ENCODE measurements at places on chromosomes 11 and 22. TPM values are rescaled to one million over a fixed set of nuclear protein-coding genes. Genes with fewer than 3 reads are reported as not detected.
A peak's percentile ranks its signal among the peaks of the same experiment; 100 is the strongest.

The FAM168A gene
- total RNA-seq, result 17.5 TPM

The MRGPRF gene
- not detected for total RNA-seq

The OSBPL5 gene
- 5.8 TPM for total RNA-seq

The OR2D3 gene
- not detected for total RNA-seq

The SCGB2A2 gene
- not detected for total RNA-seq

The RASSF7 gene
- total RNA-seq, result 16.8 TPM

The ZNHIT2 gene
- total RNA-seq, result 7.1 TPM

The KCNQ1OT1 gene
- 0.16 TPM for total RNA-seq

DNA sequence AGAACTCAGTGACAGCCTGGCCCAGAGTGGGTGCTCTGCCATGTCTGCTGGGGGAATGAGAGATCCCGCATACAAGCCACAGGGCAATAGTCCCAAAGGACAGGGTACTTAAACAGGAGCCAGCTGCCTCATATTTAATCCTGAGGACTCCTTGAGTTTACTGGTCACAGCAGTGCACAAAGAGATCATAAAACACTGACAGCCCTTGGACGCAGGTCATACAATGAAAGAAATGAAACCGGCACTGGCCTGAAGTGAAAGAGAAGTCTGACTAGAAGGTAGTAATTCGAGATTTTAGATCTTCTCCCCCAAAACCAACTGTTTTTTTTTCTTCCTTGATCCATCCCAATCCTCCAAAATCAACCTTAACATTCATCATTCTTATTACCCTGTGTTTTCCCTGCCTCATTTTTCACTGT lies 299.8 kb upstream of the SYN3 start:
- H3K4me1 ChIP-seq, result no peaks in the 10 kb centered on the region
- no peak for DNase-seq
- no peak overlapping the region for H3K4me3 ChIP-seq
- H3K36me3 ChIP-seq, result no peaks in the 10 kb centered on the region
- no peak overlapping the region for H3K27ac ChIP-seq
- no peaks in the 10 kb centered on the region for H3K27me3 ChIP-seq

- H3K36me3 ChIP-seq, result peaks cover 33% of the 10 kb centered on the region
- peaks cover 8% of the 10 kb centered on the region for H3K4me1 ChIP-seq
- H3K27ac ChIP-seq, result no peak overlapping the region
- no peak overlapping the region for H3K4me3 ChIP-seq
Measured at GRCh38 chr22:45775062-45775461, 103.4 kb downstream of the ATXN10 start.

GRCh38 chr22:48503035-48503625 lies 1324.5 kb downstream of the BRD1 start:
- no peaks in the 10 kb centered on the region for H3K4me1 ChIP-seq
- no peak overlapping the region for H3K27ac ChIP-seq
- H3K36me3 ChIP-seq, result no peaks in the 10 kb centered on the region
- H3K4me3 ChIP-seq, result no peak overlapping the region
- DNase-seq, result no peak
- H3K27me3 ChIP-seq, result no peaks in the 10 kb centered on the region

DNA sequence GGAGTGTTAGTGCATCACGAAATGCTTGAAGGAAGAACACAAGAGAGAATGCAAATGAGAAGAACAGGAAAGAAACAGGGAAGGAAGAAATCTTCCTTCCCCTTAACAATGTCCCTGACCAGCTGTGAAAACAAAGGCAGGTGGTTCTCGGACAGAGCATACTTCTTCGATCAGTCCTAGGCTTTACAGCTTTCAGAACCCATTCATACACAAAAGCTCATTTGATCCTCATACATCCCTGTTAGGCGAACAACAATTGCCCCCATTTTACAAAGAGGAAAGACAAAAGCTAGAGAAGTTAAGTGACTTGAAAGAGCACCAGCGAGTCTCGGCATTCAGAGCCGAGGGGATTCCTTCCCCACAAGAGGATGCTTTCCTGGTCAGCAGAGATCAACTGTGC lies 57.2 kb upstream of the LRRC55 start:
- no peaks in the 10 kb centered on the region for H3K4me1 ChIP-seq
- H3K27ac ChIP-seq, result no peak overlapping the region
- no peak for DNase-seq

- peak overlapping the region; percentile 63 for H3K4me3 ChIP-seq
- H3K27me3 ChIP-seq, result peaks cover 62% of the 10 kb centered on the region
- H3K27ac ChIP-seq, result no peak overlapping the region
- DNase-seq, result peak; percentile 35
Measured at GRCh38 chr11:33869481-33870422, 22.1 kb downstream of the LMO2 start.

DNA sequence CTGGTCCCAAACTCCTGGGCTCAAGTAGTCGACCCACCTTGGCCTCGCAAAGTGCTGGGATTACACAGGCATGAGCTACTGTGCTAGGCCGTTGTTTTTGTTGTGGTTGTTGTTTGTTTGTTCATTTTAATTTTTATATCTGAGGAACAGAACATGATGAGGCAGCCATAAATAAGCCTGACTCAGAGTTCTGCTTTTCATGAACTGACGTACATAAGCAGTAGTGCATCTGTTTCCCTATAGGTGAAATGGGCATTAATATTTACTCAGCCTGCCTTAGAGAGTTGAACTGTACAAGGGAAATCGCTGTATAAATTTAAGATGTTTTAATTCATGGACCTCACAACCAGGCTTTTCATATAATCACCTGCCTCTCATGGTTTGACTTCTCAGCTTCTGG lies 80.5 kb downstream of the PDHX start:
- DNase-seq, result no peak
- H3K4me1 ChIP-seq, result peaks cover 29% of the 10 kb centered on the region

DNA sequence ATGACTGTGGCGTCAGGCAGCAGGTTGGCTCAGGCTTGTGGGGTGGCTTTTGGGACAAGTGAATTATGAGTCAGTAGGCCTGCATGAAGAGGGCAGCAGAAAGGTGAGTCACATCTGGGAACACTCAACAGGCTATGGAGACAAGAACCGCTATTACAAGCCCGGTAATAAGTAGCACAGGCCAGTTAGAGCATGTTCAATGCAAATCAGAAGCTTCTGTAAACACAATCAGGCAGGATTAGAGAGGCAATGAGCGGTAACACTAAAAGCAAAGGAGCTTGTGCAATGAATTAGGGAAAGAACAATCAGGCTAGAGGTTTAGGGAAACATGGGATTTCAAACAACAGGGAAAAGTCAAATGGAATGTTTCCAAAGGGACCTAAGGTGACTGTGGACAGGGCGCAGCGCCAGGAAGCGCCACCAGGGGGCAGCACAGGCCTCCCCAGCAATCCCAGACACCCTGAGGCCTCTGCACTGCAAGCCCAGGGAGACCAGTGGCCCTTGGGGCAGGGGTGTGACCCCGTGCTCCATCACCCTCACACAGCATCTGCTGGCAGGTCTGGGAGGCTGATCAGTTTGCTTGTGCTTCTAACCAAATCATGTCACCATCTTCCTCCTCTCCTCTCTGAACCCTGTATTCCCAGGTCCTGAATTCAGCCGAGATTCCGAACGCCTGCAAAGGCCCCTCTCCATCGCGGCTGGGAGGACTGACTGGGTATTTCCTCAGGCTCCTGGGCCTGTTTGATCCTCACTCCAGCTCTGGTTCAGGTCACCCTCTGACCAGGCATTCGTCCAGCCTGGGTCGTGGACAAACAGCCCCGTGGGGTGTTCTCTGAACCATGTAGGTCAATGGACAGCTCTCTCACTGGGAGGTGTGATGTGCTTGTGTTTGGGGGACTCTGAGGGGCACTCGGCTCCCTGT lies 50.0 kb downstream of the C11orf58 start:
- no peak overlapping the region for H3K27ac ChIP-seq
- no peak overlapping the region for H3K4me3 ChIP-seq
- peak; percentile 78 for DNase-seq
- H3K4me1 ChIP-seq, result peaks cover 7% of the 10 kb centered on the region
- H3K27me3 ChIP-seq, result no peaks in the 10 kb centered on the region
- no peaks in the 10 kb centered on the region for H3K36me3 ChIP-seq

- no peak overlapping the region for H3K4me3 ChIP-seq
- no peaks in the 10 kb centered on the region for H3K36me3 ChIP-seq
- H3K27ac ChIP-seq, result no peak overlapping the region
- no peaks in the 10 kb centered on the region for H3K4me1 ChIP-seq
Measured at GRCh38 chr11:132131047-132131446, 760.6 kb downstream of the NTM start.

GRCh38 chr11:82996966-82997606 lies 74.6 kb downstream of the RAB30 start:
- no peak overlapping the region for H3K27ac ChIP-seq
- peaks cover 65% of the 10 kb centered on the region for H3K4me1 ChIP-seq
- H3K36me3 ChIP-seq, result peaks cover 17% of the 10 kb centered on the region

GRCh38 chr11:101323997-101324396 lies 194.4 kb upstream of the PGR start:
- H3K27ac ChIP-seq, result no peak overlapping the region
- no peaks in the 10 kb centered on the region for H3K27me3 ChIP-seq
- H3K4me3 ChIP-seq, result no peak overlapping the region
- no peak for DNase-seq
- H3K36me3 ChIP-seq, result no peaks in the 10 kb centered on the region
- H3K4me1 ChIP-seq, result no peaks in the 10 kb centered on the region

- no peak overlapping the region for H3K27ac ChIP-seq
- H3K27me3 ChIP-seq, result peaks cover 11% of the 10 kb centered on the region
- no peak overlapping the region for H3K4me3 ChIP-seq
- no peak for DNase-seq
- H3K36me3 ChIP-seq, result no peaks in the 10 kb centered on the region
Measured at GRCh38 chr11:134598368-134598767, 186.3 kb upstream of the B3GAT1 start.

DNA sequence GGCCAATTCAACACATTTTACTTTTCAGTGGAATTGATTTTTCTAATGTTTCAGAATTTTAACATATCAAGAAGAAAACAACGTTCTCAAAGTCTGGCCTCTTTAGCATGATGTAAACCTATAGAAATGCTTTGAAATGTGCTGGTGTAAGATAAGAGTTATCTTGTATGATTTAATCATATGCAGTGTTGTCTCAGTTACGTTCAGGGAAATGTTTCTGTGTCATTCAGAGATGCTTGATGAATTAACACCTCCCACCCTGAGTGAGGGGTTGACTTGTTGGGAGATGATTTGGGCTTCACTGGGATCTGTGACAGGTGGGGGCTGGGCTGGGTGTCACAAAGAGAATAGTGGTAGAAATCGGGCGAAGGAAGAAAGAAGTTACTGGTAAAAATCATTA lies 15.7 kb upstream of the MYO18B start:
- H3K36me3 ChIP-seq, result no peaks in the 10 kb centered on the region
- H3K27me3 ChIP-seq, result no peaks in the 10 kb centered on the region
- H3K4me3 ChIP-seq, result no peak overlapping the region
- H3K27ac ChIP-seq, result peak overlapping the region; percentile 42
- peak; percentile 39 for DNase-seq

- H3K4me1 ChIP-seq, result peaks cover 14% of the 10 kb centered on the region
- H3K36me3 ChIP-seq, result no peaks in the 10 kb centered on the region
- peaks cover 2% of the 10 kb centered on the region for H3K27me3 ChIP-seq
- H3K27ac ChIP-seq, result no peak overlapping the region
Measured at GRCh38 chr22:43477966-43478365, 66.2 kb downstream of the MPPED1 start.

GRCh38 chr11:91272089-91272488 lies 952.5 kb upstream of the FAT3 start:
- no peaks in the 10 kb centered on the region for H3K27me3 ChIP-seq
- DNase-seq, result no peak
- H3K4me3 ChIP-seq, result no peak overlapping the region
- no peaks in the 10 kb centered on the region for H3K4me1 ChIP-seq
- H3K27ac ChIP-seq, result no peak overlapping the region
- H3K36me3 ChIP-seq, result no peaks in the 10 kb centered on the region

- H3K4me1 ChIP-seq, result peaks cover 4% of the 10 kb centered on the region
- DNase-seq, result no peak
- no peaks in the 10 kb centered on the region for H3K36me3 ChIP-seq
- peaks cover 27% of the 10 kb centered on the region for H3K27me3 ChIP-seq
- no peak overlapping the region for H3K27ac ChIP-seq
Measured at GRCh38 chr11:121721961-121722360, 269.2 kb upstream of the SORL1-AS1 start.

DNA sequence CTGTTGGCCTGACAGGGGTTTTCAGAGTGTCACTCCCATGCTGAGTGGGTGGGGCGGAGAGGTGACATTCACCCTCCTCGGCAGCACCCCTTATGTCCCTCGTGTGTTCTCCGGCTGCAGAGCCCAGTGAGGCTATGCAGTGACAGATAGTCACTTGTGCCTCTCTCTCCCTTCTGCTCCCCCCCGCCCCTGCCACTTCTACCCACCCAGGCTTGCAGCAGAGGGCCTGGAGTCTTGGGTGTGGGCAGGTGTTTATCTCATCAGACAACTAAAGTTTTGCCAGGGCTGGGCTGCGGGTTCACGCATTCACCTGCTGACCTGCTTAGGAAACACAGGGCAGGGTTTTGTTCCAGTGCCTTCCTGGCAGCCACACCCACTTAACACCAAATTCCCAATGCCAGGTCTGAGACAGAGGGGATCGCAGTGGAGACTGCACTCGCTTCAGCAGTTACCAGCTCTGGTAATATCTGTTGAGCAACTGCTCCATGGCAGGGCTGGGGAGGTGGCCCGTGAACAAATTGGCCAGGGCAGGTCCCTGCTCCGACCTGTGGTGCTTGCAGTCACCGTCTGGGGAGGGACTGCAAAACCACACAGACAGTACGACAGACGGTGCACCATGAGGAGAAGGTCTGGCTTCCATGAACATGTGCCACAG lies 50.5 kb upstream of the ADA2 start:
- H3K4me1 ChIP-seq, result peaks cover 18% of the 10 kb centered on the region
- H3K27me3 ChIP-seq, result no peaks in the 10 kb centered on the region
- no peak overlapping the region for H3K4me3 ChIP-seq
- no peak for DNase-seq
- H3K36me3 ChIP-seq, result no peaks in the 10 kb centered on the region
- H3K27ac ChIP-seq, result no peak overlapping the region

DNA sequence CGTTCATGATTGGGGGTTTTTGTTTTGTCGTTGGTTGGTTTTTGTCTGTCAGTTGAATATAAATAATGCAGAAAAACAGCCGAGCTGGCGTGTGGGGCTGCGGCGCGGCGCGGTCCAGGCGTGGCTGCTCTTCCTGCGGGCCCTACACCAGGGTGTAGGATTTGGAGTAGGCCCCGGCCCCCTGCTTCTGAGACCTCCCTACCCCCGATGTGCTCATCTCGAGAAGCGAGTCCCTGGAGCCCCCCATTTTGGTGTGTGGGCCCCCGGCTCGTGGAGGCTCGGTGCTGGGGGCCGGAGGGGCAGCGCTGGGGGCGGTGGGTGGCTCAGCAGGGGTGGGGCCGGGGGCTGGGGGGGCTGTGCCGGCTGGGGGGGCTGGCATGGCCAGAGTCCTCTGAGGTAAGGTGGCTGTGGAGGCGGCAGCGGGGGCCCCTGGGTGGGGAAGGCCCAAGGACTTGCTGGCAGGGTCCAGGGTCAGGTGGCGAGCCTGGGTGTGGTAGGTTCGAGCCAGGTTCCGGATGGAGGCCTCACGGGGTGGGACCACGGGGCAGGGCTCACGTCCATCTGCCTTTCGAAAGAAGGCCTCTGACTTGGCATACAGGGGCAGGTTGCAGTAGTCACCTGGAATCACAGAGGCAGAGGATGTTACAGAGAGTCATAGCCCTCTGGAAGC lies 100.7 kb downstream of the CEP164 start:
- no peak for DNase-seq
- H3K27me3 ChIP-seq, result no peaks in the 10 kb centered on the region
- no peak overlapping the region for H3K27ac ChIP-seq
- H3K4me3 ChIP-seq, result no peak overlapping the region

All from activated CD4-positive, alpha-beta T cell treated with anti-CD3 and anti-CD28 coated beads for 36 hours (primary cell).